ENCODE measurements at places on chromosomes 7 and 10.

DNA sequence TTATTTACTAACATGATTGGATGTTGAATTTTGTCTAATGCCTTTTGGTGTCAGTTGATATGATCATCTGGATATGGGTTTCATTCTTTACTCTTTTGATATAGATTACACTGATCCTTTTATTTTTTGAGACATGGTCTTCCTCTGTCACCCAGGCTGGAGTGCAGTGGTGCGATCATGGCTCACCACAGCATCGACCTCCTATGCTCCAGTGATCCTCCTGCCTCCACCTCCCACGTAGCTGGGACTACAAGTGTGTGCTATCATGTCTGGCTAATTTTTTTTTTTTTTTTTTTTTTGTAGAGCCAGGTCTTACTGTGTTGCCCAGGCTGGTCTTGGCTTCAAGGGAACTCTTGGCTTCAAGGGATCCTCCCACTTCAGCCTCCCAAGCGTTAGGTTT lies 27.1 kb downstream of the BMS1 start:
- DNase-seq = no peak

DNA sequence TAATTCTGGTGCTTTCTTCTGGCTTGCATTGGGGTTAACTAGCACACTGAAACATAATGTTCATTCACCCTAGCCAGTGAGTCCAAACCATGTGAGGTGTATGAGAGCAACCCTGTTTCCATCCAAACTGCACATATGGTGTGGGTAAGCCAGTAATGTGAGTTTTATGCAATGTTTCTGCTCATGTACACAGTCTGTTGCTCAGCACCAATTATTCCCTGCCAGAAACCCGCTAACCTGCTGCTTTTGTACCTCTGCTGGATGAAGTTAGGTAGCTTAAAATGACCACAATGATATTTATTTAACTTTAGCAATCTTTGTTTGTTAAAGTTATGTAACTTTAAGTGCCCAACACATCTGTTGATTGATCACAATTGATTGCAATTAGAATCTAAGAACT lies 93.7 kb upstream of the RPA3 start:
- DNase-seq = no peak

DNA sequence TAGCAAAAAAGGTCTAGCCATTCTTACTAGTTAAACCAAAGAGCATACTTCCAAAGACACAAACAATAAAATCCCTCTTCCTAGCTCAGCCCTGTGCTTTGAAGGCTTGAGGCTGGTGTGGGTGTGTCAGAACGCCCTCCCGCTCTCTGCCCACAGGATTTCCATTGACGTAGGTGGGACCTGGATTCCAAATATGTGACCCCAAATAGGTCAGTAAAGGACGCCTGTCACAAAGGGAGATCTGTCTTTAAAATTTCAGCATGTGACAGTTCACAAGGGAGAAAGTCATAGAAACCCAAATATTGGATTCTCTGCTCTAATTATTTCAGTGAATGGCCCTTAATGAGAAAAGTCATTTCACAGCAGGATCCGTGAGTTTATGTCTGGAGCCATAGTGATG lies 39.9 kb upstream of the LYZL1 start:
- DNase-seq = no peak

DNA sequence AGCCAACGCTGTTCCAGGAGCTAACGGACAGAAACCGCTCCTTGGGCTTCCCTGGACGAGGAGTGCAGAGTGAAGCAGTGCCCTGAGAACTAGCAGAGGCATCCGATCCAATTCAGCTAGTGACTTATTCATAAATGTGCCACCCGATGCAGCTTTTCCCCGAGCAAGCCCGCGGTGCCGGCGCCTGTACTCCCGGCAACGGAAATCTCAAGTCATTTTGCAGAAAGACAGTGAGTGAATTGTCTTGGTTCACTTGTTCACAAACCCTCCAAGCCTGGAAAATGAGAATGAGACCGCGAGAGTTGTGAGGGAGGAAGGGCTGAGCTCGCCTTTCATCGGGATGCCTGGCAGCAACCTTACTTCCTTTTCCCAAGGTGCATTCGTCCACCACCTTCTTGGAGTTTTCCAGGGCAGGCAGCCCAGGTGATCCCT lies 87.5 kb downstream of the COBL start:
- DNase-seq = no peak

DNA sequence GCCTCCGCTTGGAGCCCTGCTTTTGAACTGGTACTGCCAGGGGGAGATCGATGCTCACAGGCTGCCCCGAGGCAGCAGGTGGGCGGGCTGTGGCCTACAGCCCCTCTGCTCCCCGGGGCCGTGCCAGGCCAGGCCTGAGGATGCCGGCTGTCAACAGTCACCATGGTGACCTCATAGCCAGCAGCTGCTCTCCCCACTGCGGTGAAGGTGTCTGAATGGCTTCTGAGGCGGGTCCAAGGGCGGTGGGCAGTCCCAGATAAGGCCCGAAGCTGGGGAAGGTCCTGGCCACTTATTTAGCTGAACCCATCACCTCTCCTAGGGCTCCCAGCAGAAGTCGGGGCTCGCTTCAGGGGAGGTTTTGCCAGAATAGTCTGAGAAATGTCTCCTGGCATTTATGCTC lies 179.3 kb downstream of the ARHGAP12 start:
- DNase-seq = no peak

DNA sequence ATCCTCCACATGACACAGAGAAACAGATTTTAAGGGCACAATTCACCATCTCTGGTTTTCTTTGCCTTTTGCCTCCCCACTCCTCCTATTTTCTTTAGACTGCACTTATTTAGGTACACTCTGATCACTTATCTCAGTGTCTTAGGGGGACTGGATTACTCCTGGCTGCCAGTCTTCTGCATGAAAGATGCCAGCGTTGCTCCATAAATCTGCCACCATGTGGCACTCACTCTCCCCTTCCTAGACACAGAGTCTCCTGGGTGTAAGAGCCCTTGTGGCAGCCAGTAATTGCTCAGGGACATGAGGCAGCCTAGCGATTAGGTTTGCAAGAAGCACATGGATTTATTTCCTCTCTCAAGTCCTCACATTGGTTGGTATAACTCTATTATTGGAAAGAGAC lies 34.5 kb upstream of the RBM20 start:
- DNase-seq = no peak

Measured in stimulated activated CD8-positive, alpha-beta memory T cell treated with anti-CD3 and anti-CD28 coated beads, Interleukin-7, amount 100 ng/mL, for 4 hours (primary cell).